Neural crest cell (in vitro differentiated cells): ENCODE measurements at places on chromosomes 6 and 20. TPM values are rescaled to one million over a fixed set of nuclear protein-coding genes. Genes with fewer than 3 reads are reported as not detected.

GRCh38 chr6:82645536-82646230 is 282.1 kb downstream of the TPBG start:
- no peak for DNase-seq

- no peak for DNase-seq
Observed at GRCh38 chr6:80769106-80769505, 662.6 kb downstream of the BCKDHB start.

DNA sequence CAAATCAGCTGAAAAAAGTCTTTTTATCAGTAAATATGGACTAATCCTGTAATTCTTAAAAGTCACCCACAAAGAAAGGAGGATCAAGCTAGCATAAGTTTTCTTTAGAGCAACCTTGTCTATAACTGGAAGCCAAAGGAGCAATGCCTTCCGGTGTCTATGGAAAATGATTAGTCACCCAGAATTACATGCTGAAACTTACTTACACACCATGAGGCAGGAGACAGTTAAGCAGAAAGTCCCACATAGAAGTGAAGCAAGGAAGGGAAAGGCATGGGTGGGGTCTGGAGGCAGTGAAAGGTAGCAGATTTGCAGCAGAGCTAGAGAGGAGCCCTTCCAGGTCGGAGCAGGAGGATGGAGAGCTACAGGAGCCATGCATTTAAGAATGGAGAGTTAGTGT is 153.7 kb upstream of the RIPOR2 start:
- DNase-seq = no peak

- DNase-seq = no peak
Observed at GRCh38 chr20:62395311-62396242, 8.7 kb downstream of the RPS21 start.

DNA sequence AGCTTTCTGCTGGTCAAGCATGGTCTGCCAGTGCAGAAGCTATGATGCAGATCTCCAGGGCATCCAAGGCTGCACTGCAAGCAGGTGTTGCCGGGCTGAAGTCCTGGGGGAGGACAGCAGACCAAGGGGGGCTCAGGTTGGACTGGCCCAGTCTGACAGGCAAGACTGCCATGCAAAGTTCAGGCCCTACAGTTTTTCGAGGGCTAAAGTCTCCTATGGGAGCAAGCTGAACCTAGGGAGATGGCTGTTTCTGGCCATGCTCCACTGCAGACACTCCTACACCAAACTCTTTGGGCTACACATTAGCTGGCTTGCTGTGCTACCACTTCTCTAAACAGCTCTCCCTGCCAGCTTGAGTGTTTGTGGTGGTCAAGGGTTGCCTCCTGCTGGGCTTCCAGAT is 130.0 kb upstream of the SYNCRIP start:
- DNase-seq = no peak

Gene OR2H2
- total RNA-seq = not detected in 2 replicates

Gene HLA-G
- not detected in 2 replicates for total RNA-seq

Gene GATA5
- 0.14 TPM in 1 of 2 replicates, not detected in the other for total RNA-seq
